ENCODE measurements at places on chromosomes 1 and 21.

GRCh38 chr21:41805038-41805437, 38.2 kb upstream of the RIPK4 start:
- no peak for DNase-seq
- no peak overlapping the region for H3K4me3 ChIP-seq
- no peak overlapping the region for H3K27ac ChIP-seq
- H3K36me3 ChIP-seq, result no peaks in the 10 kb centered on the region
- no peaks in the 10 kb centered on the region for H3K27me3 ChIP-seq
- peaks cover 8% of the 10 kb centered on the region for H3K4me1 ChIP-seq

DNA sequence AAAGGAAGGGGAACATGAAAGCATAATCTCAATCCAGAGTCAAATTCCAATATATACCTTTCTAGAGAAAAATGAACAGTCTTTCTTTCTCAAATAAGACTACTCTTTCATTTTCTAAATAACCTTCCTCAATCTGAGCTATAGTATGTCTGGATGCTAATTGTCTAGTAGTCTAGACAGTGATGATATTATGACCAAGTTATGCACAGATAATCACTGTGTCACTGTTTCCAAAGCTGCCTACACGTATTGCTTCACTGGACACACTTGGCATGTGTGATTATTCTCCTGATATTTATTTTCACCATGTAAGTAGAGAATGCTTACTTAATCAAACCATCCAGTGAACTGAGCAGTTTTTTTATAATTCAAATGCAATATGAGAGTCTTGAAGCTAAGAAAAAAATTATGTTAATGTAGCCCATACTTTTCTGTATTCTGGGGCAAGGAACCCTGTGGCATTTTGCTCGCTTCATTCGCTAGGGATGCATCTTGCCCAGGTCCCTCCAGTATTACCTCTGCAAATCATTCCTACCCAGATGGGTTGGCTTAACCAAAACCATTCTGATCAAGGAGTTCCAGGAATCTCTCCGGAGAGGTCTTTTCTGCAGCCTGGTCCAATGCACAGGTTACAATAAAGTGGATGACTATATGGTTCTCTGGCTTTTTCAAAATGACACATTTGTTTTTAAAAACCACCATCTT, 303.1 kb upstream of the RUNX1 start:
- DNase-seq, result no peak
- H3K36me3 ChIP-seq, result no peaks in the 10 kb centered on the region
- no peaks in the 10 kb centered on the region for H3K27me3 ChIP-seq
- H3K4me3 ChIP-seq, result no peak overlapping the region
- no peaks in the 10 kb centered on the region for H3K4me1 ChIP-seq
- no peak overlapping the region for H3K27ac ChIP-seq

- no peak overlapping the region for H3K4me3 ChIP-seq
- no peak overlapping the region for H3K27ac ChIP-seq
- no peaks in the 10 kb centered on the region for H3K27me3 ChIP-seq
- no peaks in the 10 kb centered on the region for H3K36me3 ChIP-seq
Measured at GRCh38 chr1:235399661-235400060, 32.4 kb downstream of the TBCE start.

GRCh38 chr1:16167331-16168143, 11.7 kb upstream of the EPHA2 start:
- peaks cover 37% of the 10 kb centered on the region for H3K27me3 ChIP-seq
- H3K4me1 ChIP-seq, result no peaks in the 10 kb centered on the region
- no peaks in the 10 kb centered on the region for H3K36me3 ChIP-seq
- H3K27ac ChIP-seq, result no peak overlapping the region

DNA sequence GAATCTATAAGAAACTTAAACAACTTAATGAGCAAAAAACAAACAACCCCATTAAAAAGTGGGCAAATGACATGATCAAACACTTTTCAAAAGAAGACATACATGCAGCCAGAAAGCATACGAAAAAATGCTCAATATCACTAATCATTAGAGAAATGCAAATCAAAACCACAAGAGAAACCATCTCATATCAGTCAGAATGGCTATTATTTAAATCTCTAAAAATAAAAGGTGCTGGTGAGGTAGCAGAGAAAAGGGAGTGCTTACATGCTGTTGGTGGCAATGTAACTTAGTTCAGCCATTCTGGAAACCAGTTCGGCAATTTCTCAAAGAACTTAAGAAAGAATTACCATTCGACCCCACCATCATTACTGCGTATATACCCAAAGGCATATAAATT, 147.7 kb downstream of the FAF1 start:
- no peaks in the 10 kb centered on the region for H3K4me1 ChIP-seq
- DNase-seq, result no peak
- H3K27me3 ChIP-seq, result no peaks in the 10 kb centered on the region
- H3K27ac ChIP-seq, result no peak overlapping the region

DNA sequence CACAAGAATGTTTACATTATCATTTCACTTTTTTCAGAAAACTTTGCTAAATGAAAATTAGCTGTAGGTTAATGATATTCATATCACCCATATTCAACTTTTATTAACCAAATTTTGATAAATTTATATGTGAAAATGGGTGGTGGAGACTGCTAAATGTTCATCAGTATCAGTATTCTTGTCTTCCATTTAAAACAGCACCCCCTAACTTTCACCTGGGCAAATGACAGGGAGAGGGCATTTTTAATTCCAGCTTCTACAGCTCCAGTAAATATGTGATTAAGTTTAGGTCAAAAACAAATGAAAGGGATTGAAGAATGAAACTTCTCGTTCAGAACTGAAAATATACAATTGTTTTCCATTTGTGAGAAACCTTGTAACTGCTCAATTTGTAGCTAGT, 722.2 kb downstream of the KCNT2 start:
- H3K4me3 ChIP-seq, result no peak overlapping the region
- H3K27ac ChIP-seq, result no peak overlapping the region
- no peak for DNase-seq
- no peaks in the 10 kb centered on the region for H3K4me1 ChIP-seq
- H3K36me3 ChIP-seq, result no peaks in the 10 kb centered on the region
- no peaks in the 10 kb centered on the region for H3K27me3 ChIP-seq

- H3K27ac ChIP-seq, result no peak overlapping the region
- H3K4me1 ChIP-seq, result no peaks in the 10 kb centered on the region
- H3K27me3 ChIP-seq, result peaks cover 67% of the 10 kb centered on the region
Measured at GRCh38 chr1:1434824-1435105, 725 bp upstream of the VWA1 start.

- no peaks in the 10 kb centered on the region for H3K27me3 ChIP-seq
- no peak for DNase-seq
- H3K36me3 ChIP-seq, result no peaks in the 10 kb centered on the region
Measured at GRCh38 chr1:43057567-43057966, 98.9 kb upstream of the SLC2A1 start.

GRCh38 chr1:34697818-34698217, 57.0 kb upstream of the GJB5 start:
- no peak overlapping the region for H3K4me3 ChIP-seq
- H3K36me3 ChIP-seq, result no peaks in the 10 kb centered on the region
- no peak overlapping the region for H3K27ac ChIP-seq
- H3K4me1 ChIP-seq, result no peaks in the 10 kb centered on the region
- DNase-seq, result no peak

- no peak overlapping the region for H3K27ac ChIP-seq
- H3K4me3 ChIP-seq, result no peak overlapping the region
- H3K27me3 ChIP-seq, result no peaks in the 10 kb centered on the region
Measured at GRCh38 chr1:189216886-189217285, 1260.8 kb downstream of the BRINP3 start.

- no peak for DNase-seq
- no peak overlapping the region for H3K27ac ChIP-seq
- peaks cover 62% of the 10 kb centered on the region for H3K27me3 ChIP-seq
- H3K4me3 ChIP-seq, result no peak overlapping the region
- no peaks in the 10 kb centered on the region for H3K4me1 ChIP-seq
- H3K36me3 ChIP-seq, result no peaks in the 10 kb centered on the region
Measured at GRCh38 chr1:9643351-9644256, 7.9 kb upstream of the PIK3CD start.

GRCh38 chr1:9399510-9400424, 107.1 kb downstream of the SPSB1 start:
- DNase-seq, result no peak
- H3K27me3 ChIP-seq, result 0 out of 2 replicates have a peak, but pooled peaks cover 2% of the 10 kb centered on the region
- H3K4me3 ChIP-seq, result no peak overlapping the region
- H3K36me3 ChIP-seq, result no peaks in the 10 kb centered on the region
- H3K27ac ChIP-seq, result no peak overlapping the region
- no peaks in the 10 kb centered on the region for H3K4me1 ChIP-seq

GRCh38 chr1:108646648-108647269, 14.1 kb downstream of the HENMT1 start:
- H3K27me3 ChIP-seq, result no peaks in the 10 kb centered on the region
- H3K4me1 ChIP-seq, result no peaks in the 10 kb centered on the region
- H3K36me3 ChIP-seq, result no peaks in the 10 kb centered on the region
- no peak overlapping the region for H3K27ac ChIP-seq
- DNase-seq, result no peak

- DNase-seq, result no peak
- no peak overlapping the region for H3K27ac ChIP-seq
- peaks cover 47% of the 10 kb centered on the region for H3K36me3 ChIP-seq
- H3K4me1 ChIP-seq, result no peaks in the 10 kb centered on the region
- no peaks in the 10 kb centered on the region for H3K27me3 ChIP-seq
Measured at GRCh38 chr1:40988280-40988679, 8.8 kb downstream of the CTPS1 start.

GRCh38 chr1:63795455-63795854, 21.6 kb downstream of the ROR1 start:
- H3K4me1 ChIP-seq, result no peaks in the 10 kb centered on the region
- no peak for DNase-seq
- no peak overlapping the region for H3K27ac ChIP-seq
- H3K4me3 ChIP-seq, result no peak overlapping the region
- H3K36me3 ChIP-seq, result no peaks in the 10 kb centered on the region

DNA sequence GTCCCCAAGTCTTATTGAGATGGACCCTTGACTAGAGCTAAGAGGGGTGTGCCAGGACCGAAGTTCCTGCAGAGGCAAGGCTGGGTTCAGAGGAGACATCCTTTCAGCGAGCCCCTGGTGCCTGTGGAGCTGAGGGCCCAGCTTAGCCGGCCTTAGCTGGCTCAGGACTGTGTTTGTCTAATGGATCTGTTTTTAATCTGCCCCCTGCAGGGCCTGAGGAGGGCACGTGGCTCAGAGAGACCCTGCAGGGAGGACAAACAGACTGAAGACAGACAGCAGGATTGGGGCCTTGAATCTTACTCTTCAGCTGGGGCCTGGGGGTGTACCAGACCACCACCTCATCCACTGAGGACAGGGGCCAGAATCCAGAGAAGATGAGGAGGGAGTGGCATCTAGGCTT, 1.6 kb downstream of the CRABP2 start:
- DNase-seq, result no peak
- H3K27ac ChIP-seq, result no peak overlapping the region
- peaks cover 68% of the 10 kb centered on the region for H3K27me3 ChIP-seq
- H3K4me1 ChIP-seq, result peaks cover 16% of the 10 kb centered on the region

- H3K4me1 ChIP-seq, result no peaks in the 10 kb centered on the region
- H3K27me3 ChIP-seq, result no peaks in the 10 kb centered on the region
- no peak for DNase-seq
- no peak overlapping the region for H3K4me3 ChIP-seq
Measured at GRCh38 chr1:241271427-241271826, 85.6 kb downstream of the RGS7 start.

DNA sequence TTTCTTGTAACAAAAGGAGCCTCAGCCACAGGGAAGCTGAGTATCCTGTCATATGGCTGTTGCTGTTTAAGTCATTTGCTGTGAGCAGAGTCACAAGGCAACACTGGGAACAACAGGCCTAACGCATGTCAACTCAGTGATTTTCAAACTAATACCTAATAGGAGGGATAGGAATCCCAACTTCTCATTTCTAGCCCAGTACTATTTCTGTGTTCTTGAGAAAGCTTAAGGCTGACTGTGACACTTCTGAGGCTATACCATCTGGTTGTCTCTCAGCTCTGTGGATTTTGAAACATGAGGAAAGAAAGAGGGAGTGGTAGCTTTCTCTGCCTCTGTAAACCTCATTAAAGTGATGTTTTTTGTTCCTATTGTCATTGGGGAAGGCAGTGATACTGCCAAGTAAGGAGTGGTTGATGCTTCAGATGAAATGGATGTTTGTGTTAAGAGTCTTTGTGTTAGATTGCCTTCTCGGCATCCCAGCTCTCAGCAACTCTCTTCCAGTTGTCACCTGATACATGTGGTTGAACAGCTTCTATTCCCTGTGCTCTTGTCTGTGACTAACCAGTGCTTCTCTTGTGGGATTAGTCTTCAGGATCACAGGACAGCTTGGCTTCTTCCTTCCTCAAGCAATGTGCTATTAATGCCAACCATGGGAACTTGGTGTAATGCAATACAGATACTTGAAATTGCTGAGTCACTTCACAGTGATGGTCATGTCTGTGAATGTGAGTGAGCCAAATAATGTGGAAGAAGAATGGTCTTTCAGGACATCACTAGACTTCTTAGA, 166.8 kb upstream of the IVNS1ABP start:
- no peak overlapping the region for H3K27ac ChIP-seq
- no peaks in the 10 kb centered on the region for H3K4me1 ChIP-seq
- H3K27me3 ChIP-seq, result no peaks in the 10 kb centered on the region
- H3K36me3 ChIP-seq, result no peaks in the 10 kb centered on the region
- no peak for DNase-seq

- peaks cover 32% of the 10 kb centered on the region for H3K27me3 ChIP-seq
- H3K36me3 ChIP-seq, result no peaks in the 10 kb centered on the region
- H3K27ac ChIP-seq, result no peak overlapping the region
- DNase-seq, result no peak
- no peak overlapping the region for H3K4me3 ChIP-seq
- H3K4me1 ChIP-seq, result no peaks in the 10 kb centered on the region
Measured at GRCh38 chr21:45901061-45901690, 80.4 kb upstream of the COL6A1 start.

- no peak for DNase-seq
- peaks cover 11% of the 10 kb centered on the region for H3K4me1 ChIP-seq
- no peaks in the 10 kb centered on the region for H3K36me3 ChIP-seq
- H3K27me3 ChIP-seq, result peaks cover 62% of the 10 kb centered on the region
Measured at GRCh38 chr1:247411621-247412327, 4.2 kb upstream of the NLRP3 start.

DNA sequence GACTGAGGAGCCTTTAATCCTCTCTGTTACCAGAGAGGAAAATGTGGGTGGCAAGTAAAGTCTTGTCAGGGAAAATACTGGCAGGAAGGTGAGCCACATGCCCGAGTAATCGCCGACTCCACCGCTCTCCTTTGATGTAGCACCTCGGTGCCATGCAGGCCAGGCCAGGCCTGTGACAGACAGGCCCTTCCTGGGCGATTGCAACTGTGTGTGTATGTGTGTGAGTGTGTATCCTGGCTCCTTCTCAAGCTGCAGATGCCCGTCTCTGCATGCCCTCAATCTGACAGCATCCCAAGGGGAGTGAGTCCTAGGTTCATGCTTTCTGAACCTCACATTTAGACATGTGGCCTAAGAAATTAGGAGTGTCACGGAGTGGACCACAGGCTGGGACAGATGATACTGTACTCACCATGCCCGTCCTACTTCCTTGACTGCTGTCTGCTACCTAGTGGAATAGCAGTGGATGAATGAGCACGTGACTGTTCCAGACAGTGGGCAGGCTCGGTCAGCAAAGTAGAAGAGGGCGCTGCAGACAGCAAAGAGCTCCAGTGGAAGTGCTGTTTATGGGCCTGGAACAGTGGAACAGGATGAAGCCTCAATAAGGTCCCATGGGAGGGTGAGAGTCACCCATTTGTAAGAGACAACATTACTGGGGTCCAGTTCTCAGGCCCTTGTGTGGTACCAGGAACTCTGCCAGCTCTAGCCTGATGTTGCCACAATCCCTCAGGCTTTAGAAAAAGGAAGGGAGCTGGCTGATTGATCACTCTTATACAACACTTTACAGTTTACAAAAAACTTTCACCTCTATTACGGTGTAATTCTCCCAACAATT, 25.3 kb downstream of the SERTAD4 start:
- H3K4me3 ChIP-seq, result no peak overlapping the region
- no peaks in the 10 kb centered on the region for H3K4me1 ChIP-seq
- DNase-seq, result no peak

GRCh38 chr1:183697814-183698590, 44.9 kb upstream of the APOBEC4 start:
- H3K27me3 ChIP-seq, result no peaks in the 10 kb centered on the region
- H3K4me3 ChIP-seq, result no peak overlapping the region
- no peaks in the 10 kb centered on the region for H3K36me3 ChIP-seq
- H3K27ac ChIP-seq, result no peak overlapping the region
- peaks cover 10% of the 10 kb centered on the region for H3K4me1 ChIP-seq

All from MM.1S (cell line).